ENCODE measurements at places on chromosomes 5 and 9. TPM values are rescaled to one million over a fixed set of nuclear protein-coding genes. Genes with fewer than 3 reads are reported as not detected.

RASGRF2 gene
- 9.1 TPM for total RNA-seq

PCDHGA2 gene
- 6.6 TPM for total RNA-seq

TNC gene
- 85.3 TPM for total RNA-seq

GPR150 gene
- total RNA-seq, result 0.66 TPM

FLT4 gene
- 0.15 TPM for total RNA-seq

SYK gene
- total RNA-seq, result not detected

NTNG2 gene
- total RNA-seq, result 2.0 TPM

C7 gene
- 0.83 TPM for total RNA-seq

NUTM2G gene
- total RNA-seq, result not detected

INPP5E gene
- total RNA-seq, result 8.0 TPM

SPAG8 gene
- 1.5 TPM for total RNA-seq

SH2D3C gene
- total RNA-seq, result not detected

CCL28 gene
- total RNA-seq, result 2.9 TPM

FAM169A gene
- 0.17 TPM for total RNA-seq

PLEKHG4B gene
- under 0.01 TPM for total RNA-seq

CAMK4 gene
- total RNA-seq, result 6.4 TPM

FAM120A gene
- total RNA-seq, result 153 TPM

BTNL8 gene
- not detected for total RNA-seq

ABO gene
- total RNA-seq, result not detected

CTNNAL1 gene
- total RNA-seq, result 146 TPM

EPB41L4A gene
- 0.29 TPM for total RNA-seq

CTNND2 gene
- total RNA-seq, result not detected

C9 gene
- not detected for total RNA-seq

All from smooth muscle cell of trachea (primary cell).